ENCODE measurements at places on chromosomes 2 and 18.
A peak's percentile ranks its signal among the peaks of the same experiment; 100 is the strongest.

- DNase-seq, result no peak
Observed at GRCh38 chr2:204226305-204226880, 289.8 kb downstream of the ICOS start.

DNA sequence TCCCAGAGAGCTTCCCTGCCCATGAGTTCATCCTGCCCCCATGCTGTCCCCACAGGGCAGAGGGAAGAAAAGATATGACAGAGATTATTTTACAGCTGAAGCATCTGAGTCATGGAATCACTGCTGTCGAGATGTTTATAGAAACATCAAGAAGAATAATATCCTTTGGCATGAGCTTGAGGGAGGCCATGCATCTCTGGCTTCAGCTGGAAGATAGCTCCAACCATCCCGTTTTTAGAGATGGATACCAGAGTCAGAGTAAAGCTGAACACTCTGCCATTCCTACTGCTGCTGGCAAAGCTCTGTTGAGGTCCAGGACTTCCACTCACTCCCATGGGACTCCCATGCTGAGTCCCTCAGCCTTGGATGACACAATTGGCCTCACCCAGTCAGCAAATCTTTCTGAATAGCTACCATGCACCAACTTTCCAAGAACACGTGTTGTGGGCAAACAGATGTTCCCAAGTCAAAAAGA lies 167.8 kb downstream of the TTC32 start:
- DNase-seq, result no peak

DNA sequence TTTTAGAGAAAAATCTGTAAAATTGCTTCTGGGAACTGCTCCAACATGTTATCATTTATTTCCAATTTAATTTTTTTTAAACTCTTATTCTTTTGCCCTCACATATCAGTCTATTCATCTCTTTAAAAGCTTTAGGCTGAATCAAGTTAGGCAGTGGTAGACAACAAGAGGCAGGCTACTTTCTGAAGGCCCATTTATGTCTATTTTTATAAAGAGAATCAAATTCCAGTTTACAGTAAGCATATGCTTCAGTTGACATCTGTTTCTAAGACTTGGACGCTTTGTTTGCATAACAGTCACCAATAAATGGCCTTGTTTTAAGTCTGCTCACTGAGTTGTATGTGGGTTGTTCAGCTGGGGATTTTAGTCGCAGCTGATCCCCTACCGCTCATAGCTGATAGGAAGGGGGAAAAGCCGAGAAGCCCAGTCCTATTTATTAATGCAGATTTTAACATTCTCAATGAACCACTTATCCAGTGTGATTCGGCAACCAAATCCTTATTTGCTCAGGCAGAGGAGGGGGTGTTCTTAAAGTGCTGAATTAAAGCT lies 260.4 kb upstream of the SIX3 start:
- DNase-seq, result no peak

DNA sequence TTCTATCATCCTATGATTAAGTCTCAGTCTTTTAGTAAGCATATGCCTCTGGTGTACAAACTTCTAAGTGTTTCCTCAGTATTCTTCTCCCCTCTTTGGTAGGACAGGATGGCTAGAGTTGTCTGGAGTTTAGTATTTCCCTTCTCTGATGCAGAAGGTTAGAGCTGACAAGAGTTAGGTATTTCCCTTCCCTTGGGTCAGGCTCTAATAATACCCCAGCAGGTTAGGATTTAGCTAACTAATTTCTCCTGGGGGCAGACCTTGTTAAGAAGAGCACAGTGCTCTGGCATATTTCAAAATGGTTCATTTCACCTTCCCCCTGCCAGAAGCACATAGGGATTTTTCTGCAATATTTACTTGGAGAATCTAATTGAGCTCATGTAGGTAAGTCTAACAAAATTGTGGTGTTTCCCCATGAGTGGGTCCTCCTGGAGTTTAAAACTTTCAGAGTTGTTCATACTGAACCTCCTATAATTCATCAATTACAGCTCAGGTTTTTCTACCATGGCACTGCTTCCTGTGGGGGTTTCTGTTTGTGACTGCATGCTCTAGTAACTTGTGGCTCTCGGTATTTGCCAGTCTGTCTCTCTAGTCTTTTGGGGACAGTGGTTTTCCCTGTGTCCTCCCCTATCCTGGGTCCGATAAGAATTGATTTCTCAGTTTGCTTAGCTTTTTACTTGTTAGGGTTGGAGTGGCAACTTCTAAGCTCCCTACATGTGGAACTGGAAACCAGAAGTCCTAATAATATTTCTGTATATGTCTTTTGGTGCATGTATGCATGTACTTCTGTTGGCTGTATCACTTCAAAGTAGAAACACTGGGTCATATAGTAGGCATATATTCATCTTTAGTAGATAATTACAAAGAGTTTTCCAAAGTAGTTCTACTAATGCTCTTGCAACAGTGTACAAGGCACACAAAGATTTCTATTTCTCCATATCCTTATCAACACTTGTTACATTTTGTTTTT lies 77.7 kb downstream of the GDF7 start:
- DNase-seq, result no peak

DNA sequence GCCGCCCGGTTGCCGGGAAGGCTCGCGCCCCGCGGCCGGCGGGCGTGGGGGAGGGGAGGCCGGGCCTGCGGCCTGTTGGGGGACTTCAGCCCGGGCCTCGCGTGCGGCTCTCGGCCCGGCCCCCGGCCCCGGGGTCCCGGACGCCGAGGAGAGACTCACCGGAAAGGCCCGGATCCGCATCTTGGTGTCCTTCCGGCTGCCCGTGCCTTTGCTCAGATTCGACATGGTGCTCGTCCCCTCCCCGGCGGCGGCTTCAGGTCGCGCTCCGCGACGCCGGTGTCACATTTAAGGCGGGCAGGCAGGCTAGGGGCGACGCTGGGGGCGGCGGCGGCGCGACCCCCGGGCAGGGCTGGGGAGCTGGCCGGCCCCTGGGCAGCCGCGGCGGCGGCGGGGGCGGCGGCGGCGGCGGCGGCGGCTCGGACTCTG lies 365 bp downstream of the CUL3 start:
- DNase-seq, result peak; percentile 44

- DNase-seq, result no peak
Observed at GRCh38 chr2:191692502-191693115, 14.7 kb downstream of the NABP1 start.

DNA sequence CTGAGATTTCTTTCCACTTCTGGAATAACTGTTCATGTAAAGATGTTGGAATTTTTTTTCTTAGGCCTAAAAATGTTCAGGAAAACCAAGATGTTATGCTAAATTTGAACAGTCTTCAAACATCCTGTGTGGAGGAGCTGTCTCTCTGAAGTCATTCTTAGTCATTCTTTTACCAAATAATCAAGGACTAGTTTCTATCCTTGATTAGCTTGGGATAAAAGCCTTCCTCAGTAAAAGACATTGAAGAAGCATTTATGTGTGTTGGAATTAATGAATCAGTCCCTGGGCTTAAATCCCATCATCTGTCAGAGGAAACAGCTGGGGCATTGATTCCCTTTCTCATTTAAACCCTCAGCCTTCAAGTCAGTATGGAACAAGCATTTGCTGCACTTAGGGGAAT lies 300.1 kb upstream of the NXPH2 start:
- DNase-seq, result no peak

DNA sequence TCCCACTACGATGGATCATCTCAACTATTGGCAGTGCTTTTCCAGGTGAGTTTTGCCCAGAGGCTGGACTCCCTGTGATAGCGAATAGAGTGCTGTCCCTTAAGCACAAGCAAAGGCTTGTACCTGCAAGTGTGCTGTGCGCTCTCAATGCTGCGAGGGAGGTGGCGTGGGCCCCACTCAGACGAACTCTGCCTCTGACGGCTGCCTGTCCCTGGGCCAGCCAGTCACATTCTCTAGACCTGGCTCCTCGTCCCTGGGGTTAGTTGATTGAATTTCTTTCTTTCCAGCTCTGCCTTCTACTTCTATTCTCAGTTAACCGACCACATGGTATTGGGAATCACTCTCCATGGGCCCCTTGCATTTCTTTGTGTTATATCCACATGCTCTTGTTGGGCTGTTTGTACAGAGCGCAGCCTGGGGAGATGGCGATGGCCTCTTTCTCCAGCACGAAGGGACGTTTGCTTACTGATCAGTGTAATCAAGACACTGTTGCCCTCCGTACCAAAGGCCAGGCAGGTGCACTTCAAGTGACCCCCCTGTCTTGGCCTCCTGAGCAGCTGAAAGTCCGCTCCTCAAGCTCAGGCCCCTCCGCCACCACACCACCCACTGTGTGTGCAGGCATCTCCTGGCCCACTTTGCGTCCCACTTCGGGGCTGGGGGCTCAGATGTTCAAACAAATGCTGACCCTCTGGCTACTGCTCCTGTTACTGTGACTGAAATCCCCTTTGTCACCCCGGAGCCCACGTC lies 151.3 kb downstream of the ZNF236 start:
- DNase-seq, result no peak

DNA sequence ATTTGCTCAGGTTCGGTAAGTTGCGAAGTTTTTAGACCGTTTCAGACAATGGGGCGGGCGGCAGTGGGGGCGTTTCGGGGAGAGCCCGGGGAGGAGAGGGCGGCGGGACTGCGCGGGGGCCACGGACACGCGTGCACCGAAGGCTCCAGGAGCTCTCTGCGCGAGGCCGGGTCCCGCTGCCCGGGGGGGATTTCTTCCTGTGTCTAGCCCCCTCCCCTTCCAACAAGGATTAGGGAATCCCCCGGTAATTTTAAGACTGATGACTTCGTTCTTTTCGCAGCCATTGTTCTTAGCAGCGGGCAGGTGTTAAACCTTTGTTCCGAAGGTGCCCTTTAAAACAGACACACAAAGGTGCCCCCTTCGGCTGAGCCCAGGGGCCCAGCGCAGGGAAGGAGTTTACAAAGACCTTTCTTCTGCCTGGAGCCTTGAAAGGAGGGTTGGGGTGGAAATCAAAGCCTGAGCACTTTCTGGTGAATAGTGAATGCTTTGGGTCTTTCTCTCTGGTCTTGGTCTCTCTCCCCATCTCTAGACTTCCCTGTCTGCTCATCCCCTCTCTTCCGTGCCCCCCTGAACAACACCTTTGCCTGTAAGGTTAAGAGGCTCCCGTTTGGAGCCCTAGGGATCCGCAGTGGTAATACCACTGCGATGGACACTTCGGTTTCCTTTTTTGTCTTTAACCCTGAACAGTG lies 2.1 kb downstream of the TRIB2 start:
- no peak for DNase-seq

- DNase-seq, result no peak
Observed at GRCh38 chr18:49707599-49707998, 105.7 kb downstream of the ACAA2 start.

GRCh38 chr2:119486886-119487285 lies 37.4 kb downstream of the SCTR start:
- no peak for DNase-seq

DNA sequence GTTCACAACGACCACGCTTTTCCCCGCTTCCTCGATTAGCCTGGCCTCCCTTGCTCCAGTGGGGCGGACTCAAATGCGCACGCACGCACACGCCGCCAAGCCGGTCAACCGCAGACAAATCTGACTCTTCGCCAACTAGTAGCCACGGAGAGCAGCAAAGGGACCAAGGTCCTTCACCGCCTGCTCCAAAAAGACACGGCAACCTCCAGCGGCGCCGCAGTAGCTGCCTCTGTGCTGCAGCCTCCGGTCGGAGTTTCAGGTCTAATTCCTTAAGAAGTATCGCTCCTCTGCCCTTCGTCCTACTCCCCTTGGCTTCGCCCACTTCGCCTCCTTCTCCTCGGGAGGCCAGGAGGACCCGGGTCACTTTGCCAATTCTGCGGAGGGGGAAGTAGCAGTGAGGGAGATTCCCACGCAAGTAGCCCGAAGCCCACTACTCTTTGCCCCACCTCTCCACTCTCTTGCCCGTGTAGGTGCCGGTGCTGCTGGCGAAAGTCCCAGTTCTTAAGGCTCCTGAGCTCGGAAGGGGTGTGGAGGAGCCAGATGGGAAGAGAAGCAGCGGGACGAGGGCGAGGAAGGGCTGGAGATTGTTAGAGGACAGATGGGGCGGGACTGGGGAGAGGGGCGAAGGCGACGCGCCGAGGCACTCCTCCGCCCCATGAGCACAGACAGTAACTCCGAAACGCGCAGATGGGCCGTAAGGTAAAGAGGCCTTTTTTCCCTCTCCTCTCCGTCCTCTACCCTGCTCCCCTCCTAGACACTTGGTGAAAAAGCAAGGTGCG lies 615 bp downstream of the AKAIN1 start:
- no peak for DNase-seq

DNA sequence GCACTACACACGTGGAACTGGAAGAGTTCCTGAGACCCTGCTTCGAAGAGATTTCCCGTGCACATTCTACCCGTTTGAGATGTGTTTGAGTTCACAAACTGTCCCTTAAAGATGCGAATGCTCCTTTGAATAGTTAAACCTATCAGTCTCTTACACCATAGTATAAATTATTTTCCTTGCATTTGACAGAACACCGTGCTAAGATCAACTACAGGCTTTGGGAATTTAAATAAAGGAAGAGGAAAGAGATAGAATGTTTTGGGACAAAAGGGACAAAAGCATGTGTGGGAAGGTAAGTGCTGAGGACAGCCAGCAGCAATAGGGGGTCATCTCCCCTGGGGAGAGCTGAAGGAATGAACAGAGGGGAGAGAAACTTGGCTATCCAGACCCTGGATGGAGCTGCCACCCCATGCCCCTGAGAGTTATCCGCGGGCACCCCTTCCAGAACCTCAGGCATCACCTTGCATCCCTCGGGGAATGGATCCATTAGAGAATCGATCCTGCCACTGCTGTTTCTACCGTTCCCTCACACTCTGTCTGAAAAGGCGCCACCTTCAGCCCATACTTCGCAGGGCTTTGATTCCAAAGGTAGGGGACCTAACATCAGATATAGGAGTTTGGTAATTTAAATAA lies 888 bp upstream of the ADCY3 start:
- no peak for DNase-seq

DNA sequence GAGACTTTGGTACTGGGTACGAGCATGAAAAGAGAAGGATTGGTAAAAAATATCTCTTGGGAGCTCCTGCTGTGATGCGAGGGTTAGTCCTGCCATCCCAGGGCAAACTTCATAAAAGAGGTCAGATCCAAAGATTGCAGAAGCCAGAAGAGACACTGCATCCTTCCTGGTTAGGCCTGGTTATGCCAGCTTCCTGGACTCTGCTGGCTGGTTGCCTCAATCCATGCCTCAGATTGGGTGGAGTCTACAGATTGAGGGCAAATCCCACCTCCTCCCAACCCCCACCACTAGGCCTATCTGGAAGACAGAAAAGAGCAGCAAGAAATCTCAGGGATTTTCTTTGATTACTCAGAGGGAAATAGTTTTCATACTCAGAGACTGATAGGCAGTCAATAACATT lies 5.3 kb upstream of the ACADL start:
- no peak for DNase-seq

- DNase-seq, result no peak
Observed at GRCh38 chr2:131641414-131642206, 113.9 kb downstream of the CCDC74A start.

GRCh38 chr2:40148334-40148733 lies 303.6 kb downstream of the SLC8A1 start:
- DNase-seq, result no peak

DNA sequence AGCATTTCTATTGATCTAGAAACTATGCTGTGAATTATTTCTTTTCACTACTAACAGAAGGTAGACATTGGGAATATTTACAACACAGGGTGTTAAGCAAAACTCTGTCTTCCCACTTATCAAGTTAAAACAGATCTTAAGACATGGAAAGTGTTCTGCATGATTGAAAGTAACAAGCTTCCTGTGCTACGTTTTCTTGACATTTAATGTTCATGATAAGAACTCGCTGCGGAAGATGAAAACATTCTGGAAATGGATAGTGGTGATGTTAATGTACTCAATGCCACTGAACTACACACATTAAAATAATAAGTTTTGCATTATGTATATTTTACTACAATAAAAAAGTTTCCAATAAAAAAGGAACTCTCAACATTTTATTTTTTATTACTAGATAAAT lies 74.4 kb upstream of the SCN7A start:
- no peak for DNase-seq
